ENCODE measurements at places on chromosomes 11 and 22. TPM values are rescaled to one million over a fixed set of nuclear protein-coding genes. Genes with fewer than 3 reads are reported as not detected.
A peak's percentile ranks its signal among the peaks of the same experiment; 100 is the strongest.

DNA sequence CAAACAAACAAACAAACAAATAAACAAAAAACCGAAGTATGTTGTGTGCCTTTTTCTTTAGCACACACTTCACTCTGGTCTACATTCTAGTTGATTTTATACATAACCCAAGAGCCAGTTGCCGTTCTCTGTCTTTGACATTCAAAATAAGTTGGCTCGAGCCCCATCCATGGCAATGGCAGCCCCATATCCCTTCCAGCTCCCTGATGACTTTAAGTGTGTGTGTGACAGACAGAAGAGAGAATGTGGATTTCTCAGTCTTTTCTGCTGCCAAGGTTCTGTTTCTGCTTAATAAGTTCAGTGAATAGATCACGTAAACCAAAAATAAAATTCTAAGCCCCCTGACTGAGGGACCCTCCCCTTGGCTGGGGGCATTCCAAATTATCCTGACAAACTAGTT is 100.6 kb upstream of the TENM4 start:
- no peak for DNase-seq
- H3K27me3 ChIP-seq, result no peaks in the 10 kb centered on the region
- H3K36me3 ChIP-seq, result no peaks in the 10 kb centered on the region

GRCh38 chr11:86785576-86785975 is 14.8 kb upstream of the PRSS23 start:
- no peak overlapping the region for H3K4me3 ChIP-seq
- H3K4me1 ChIP-seq, result no peaks in the 10 kb centered on the region
- no peaks in the 10 kb centered on the region for H3K36me3 ChIP-seq
- H3K27ac ChIP-seq, result no peak overlapping the region
- no peak for DNase-seq
- no peaks in the 10 kb centered on the region for H3K27me3 ChIP-seq

Gene NRGN
- total RNA-seq, result 5.0 TPM

DNA sequence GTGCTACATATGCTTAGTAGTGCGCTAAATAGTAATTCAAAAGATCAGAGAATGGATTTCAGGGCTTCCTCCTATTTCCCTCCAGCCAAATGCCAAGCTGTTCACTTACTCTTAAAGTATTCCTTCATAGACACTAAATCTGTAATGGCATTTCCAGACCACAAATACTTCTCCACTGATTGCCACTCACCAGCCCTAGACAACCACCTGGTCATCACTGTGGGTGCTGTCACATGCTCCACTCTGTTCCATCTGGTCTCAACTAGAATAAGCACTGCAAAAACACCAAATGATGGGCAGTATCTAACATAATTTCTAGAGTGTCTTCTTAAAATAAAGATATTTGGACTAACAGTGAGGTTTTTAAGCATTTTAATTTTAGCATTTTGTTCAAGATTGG is 341.3 kb downstream of the AASDHPPT start:
- H3K4me1 ChIP-seq, result no peaks in the 10 kb centered on the region
- no peak overlapping the region for H3K27ac ChIP-seq
- no peaks in the 10 kb centered on the region for H3K27me3 ChIP-seq
- H3K4me3 ChIP-seq, result no peak overlapping the region

GRCh38 chr11:124036666-124037065 is 4.5 kb downstream of the OR10G7 start:
- H3K27me3 ChIP-seq, result no peaks in the 10 kb centered on the region
- no peak for DNase-seq
- no peaks in the 10 kb centered on the region for H3K4me1 ChIP-seq
- no peak overlapping the region for H3K27ac ChIP-seq

Gene HTR3B
- total RNA-seq, result not detected

Gene SCUBE1
- total RNA-seq, result 0.14 TPM

- no peak overlapping the region for H3K4me3 ChIP-seq
- H3K4me1 ChIP-seq, result no peaks in the 10 kb centered on the region
- peaks cover 61% of the 10 kb centered on the region for H3K27me3 ChIP-seq
- no peak overlapping the region for H3K27ac ChIP-seq
- DNase-seq, result no peak
These were observed 1.6 kb upstream of the MTNR1B start for GRCh38 chr11:92967867-92968266.

DNA sequence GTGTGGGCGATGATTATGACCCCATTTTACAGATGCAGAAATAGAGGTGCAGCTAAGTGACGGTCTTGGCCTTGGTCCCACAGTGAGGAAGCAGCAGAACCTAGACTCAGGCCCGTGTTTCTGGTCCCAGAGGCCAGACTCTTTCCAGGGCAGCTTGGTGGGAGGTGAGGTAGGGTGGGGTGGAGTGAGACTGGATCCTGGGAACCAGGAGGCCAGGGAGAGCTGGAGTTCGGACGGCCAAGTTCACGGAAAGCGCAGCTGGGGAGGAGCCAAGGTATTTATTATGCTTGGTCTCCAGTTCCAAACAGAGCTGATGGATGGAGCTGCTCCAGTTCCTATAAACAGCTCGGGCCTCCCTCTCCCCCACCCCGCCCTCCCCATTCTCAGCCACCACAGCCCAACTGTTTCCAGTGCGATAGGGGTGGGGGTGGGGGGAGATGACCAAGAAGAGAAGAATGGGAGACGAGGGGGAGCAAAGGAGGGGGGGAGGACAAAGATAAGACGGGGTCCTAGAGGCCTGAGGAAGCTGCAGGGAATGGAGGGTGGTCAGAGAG is 16.2 kb downstream of the LRRC32 start:
- H3K27ac ChIP-seq, result peak overlapping the region; percentile 88
- no peak overlapping the region for H3K4me3 ChIP-seq

Gene PGA5
- total RNA-seq, result not detected

GRCh38 chr11:33713151-33713855 is 12.7 kb upstream of the C11orf91 start:
- H3K27me3 ChIP-seq, result no peaks in the 10 kb centered on the region
- H3K36me3 ChIP-seq, result peaks cover 91% of the 10 kb centered on the region
- DNase-seq, result no peak
- H3K27ac ChIP-seq, result peak overlapping the region; percentile 82

DNA sequence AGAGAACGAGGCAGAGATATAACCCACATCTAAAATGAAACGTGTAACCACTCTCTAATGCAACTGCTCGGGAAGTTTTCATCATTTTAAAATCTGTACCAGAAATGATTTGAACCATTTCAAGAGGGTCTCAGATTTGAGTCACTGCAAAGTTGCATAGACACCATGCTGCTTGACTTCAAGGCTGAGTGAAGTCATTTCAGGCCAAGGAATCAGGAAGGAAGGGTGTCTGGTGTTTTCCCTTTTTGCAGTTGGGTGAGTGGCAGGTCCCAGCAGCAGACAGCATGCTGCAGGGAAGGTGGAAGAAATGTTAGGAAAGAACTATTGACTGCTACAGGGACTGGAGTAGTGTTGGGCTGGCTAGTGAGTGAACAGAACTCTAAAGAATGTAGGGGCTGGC is 16.5 kb downstream of the TANGO2 start:
- no peak for DNase-seq
- no peaks in the 10 kb centered on the region for H3K27me3 ChIP-seq
- no peak overlapping the region for H3K4me3 ChIP-seq
- H3K36me3 ChIP-seq, result peaks cover 55% of the 10 kb centered on the region
- peaks cover 52% of the 10 kb centered on the region for H3K4me1 ChIP-seq
- H3K27ac ChIP-seq, result no peak overlapping the region

GRCh38 chr22:46077669-46078099 is 72.6 kb upstream of the PPARA start:
- peak; percentile 21 for DNase-seq
- peak overlapping the region; percentile 96 for H3K4me3 ChIP-seq
- peaks cover 100% of the 10 kb centered on the region for H3K4me1 ChIP-seq

DNA sequence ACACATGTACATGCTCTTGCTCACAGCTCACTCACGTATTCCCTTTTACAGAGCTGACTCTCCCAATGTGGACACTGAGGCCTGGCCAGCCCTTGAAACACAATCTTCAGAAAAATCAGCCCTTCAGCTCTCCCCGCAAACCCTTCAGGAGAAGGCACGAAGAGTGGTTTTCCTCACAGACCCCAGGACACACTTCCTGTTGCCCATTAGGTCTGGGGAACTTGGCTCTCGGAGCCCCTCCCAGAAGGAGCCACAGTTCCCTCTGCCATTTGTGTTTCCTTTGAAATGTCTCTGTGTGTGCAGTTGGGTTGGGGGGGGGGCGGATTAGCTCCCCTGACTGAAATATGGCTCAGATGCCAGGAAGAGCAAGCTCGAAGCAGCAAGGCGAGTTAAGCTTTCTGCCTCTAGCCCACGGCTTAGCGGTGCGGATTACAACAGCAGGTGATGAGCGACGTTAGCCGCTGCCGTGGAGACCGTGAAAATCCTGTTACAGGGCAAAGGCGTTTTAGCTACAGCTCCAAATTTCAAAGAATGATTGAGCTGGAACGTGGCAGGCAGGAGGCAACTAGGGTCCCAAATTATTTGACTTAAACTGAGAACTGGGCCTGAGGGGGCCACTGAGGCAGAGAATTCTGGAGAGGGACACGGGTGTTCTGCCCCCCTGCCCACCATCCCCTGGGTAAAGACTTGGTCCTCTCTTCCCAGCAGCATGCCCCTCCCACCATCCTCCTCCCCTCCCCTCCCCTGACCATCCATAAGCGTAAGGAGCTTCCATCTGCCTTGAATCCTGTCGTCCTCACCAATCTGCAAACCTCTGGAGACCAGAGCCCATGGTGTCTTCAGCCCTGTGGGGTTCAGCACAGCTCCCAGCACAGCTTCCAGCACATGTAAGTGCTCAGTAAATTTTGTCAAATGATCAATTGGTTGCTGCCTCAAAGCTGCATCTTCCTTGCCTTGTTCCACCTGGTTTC is 598.6 kb downstream of the BUD13 start:
- peaks cover 54% of the 10 kb centered on the region for H3K27me3 ChIP-seq
- H3K36me3 ChIP-seq, result no peaks in the 10 kb centered on the region
- no peak overlapping the region for H3K4me3 ChIP-seq
- no peak overlapping the region for H3K27ac ChIP-seq
- peaks cover 6% of the 10 kb centered on the region for H3K4me1 ChIP-seq

- H3K4me3 ChIP-seq, result no peak overlapping the region
- no peaks in the 10 kb centered on the region for H3K4me1 ChIP-seq
- peaks cover 6% of the 10 kb centered on the region for H3K27me3 ChIP-seq
- no peak for DNase-seq
- no peak overlapping the region for H3K27ac ChIP-seq
These were observed 17.0 kb downstream of the PIM3 start for GRCh38 chr22:49977578-49977977.

- no peaks in the 10 kb centered on the region for H3K27me3 ChIP-seq
- H3K4me1 ChIP-seq, result peaks cover 32% of the 10 kb centered on the region
- no peak for DNase-seq
- H3K27ac ChIP-seq, result peak overlapping the region; percentile 26
- H3K36me3 ChIP-seq, result no peaks in the 10 kb centered on the region
These were observed 81.0 kb upstream of the LRRC55 start for GRCh38 chr11:57100638-57101331.

DNA sequence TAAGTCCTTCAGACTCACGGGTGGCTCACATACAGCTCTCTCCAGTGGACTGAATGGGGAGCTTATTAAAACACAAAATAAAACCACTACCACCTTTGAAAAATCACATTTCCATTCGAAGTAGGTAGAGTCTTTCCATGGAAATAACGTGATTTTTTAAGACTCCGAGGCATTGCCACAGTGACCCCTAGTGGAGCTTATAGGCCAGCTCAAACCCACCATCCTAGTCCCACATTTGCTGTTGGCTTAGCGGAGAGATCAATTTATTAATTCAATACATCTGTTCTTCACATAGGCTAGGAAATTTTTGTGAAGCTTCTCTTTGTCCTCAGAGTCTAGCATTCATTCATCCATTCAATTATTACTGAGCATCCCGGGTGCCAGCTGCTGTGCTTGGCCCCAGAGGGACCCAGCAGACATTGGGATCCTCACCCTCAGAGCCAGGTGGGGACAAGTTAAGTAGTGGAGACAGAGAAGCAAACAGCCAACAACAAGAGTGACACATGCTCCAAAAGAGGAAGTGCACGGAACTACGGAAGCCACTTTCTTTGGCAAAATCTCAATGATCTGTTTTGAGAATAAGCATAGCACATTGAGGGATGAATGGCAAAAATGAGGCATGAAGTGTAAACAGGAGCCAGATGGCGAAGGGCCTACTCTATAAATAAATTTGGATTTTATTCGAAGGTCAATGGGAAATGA is 10.2 kb upstream of the P4HA3 start:
- H3K27ac ChIP-seq, result peak overlapping the region; percentile 68
- no peaks in the 10 kb centered on the region for H3K27me3 ChIP-seq
- H3K4me1 ChIP-seq, result peaks cover 41% of the 10 kb centered on the region

DNA sequence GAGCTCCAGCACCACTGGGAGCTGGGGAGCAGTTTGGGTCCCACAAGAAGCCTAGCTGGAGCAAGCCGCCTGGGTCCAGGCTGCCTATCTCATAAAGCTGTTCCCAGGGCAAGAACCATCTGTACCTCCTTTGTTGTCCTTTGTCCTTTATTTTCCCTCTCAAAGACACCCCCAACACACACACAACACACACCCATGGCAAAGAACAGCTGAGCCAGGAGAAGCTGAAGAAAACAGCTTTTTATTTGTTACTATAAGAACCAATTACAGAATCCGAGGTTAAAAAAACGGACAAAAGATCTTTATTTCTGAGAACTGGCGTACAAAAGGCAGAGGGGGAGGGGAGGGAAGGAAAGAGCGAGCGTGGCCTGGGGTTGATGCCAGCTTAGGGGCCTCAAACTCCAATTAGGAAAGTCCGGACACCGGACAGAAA is 1.7 kb upstream of the TUT1 start:
- peaks cover 45% of the 10 kb centered on the region for H3K4me1 ChIP-seq
- H3K27me3 ChIP-seq, result no peaks in the 10 kb centered on the region
- peak overlapping the region; percentile 96 for H3K27ac ChIP-seq
- peak overlapping the region; percentile 72 for H3K4me3 ChIP-seq

Gene TRIM49
- not detected for total RNA-seq

Gene JAM3
- 36.2 TPM for total RNA-seq

- H3K27ac ChIP-seq, result no peak overlapping the region
- no peak for DNase-seq
These were observed 53.3 kb downstream of the SCN3B start for GRCh38 chr11:123601136-123601535.

Gene OR52D1
- total RNA-seq, result not detected

Gene OR51B5
- not detected for total RNA-seq

Gene MOV10L1
- 0.49 TPM for total RNA-seq
